ENCODE measurements at places on chromosomes 5 and 9. TPM values are rescaled to one million over a fixed set of nuclear protein-coding genes. Genes with fewer than 3 reads are reported as not detected.

- no peak overlapping the region for H3K4me3 ChIP-seq
- H3K27ac ChIP-seq, result no peak overlapping the region
- no peak for DNase-seq
- H3K27me3 ChIP-seq, result no peaks in the 10 kb centered on the region
Measured at GRCh38 chr5:97955450-97955849, 772.4 kb upstream of the RIOK2 start.

TRIM14 gene
- 66.5 TPM for total RNA-seq

DNA sequence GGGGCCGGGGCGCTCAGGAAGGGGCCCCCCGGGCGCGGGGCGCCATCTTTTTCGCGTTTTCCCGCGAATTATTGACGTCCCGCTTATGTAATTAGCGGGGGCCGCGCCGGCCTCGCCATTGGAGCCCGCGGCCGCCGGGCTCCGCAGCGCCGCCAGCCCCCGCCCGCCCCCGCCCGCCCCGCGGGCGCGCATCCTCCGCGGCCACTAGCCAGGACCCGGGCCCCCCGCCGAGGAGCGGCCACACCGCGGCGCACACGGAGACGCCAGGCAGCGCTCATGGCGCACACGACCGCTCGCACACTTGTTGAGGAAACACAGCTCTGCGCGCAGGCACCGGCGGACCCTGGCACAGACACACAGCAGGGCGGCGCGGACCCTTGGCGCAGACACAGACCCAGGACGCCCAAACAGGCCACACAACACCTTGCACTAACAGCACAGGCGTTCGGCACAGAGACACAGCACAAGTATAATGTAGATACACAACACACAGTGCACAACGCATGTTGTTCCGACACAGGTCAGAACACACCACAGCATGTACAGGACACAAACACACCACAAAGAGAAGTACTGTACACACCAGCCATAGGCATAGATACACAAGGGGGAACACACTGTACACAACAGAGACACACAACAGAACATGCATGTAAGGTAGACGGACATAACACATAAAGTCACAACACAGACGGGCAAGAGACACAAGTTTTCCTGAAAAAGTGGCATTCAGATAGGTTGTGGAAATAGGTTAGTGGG lies 467 bp upstream of the PHF19 start:
- peak overlapping the region; percentile 83 for H3K27ac ChIP-seq
- DNase-seq, result peak; percentile 59
- peak overlapping the region; percentile 81 for H3K4me3 ChIP-seq
- peaks cover 33% of the 10 kb centered on the region for H3K4me1 ChIP-seq
- peaks cover 10% of the 10 kb centered on the region for H3K36me3 ChIP-seq

GRCh38 chr5:177089825-177090641 lies 3.3 kb downstream of the FGFR4 start:
- peaks cover 9% of the 10 kb centered on the region for H3K4me1 ChIP-seq
- peaks cover 5% of the 10 kb centered on the region for H3K27me3 ChIP-seq
- H3K36me3 ChIP-seq, result no peaks in the 10 kb centered on the region
- DNase-seq, result no peak
- H3K27ac ChIP-seq, result no peak overlapping the region
- H3K4me3 ChIP-seq, result no peak overlapping the region

DNA sequence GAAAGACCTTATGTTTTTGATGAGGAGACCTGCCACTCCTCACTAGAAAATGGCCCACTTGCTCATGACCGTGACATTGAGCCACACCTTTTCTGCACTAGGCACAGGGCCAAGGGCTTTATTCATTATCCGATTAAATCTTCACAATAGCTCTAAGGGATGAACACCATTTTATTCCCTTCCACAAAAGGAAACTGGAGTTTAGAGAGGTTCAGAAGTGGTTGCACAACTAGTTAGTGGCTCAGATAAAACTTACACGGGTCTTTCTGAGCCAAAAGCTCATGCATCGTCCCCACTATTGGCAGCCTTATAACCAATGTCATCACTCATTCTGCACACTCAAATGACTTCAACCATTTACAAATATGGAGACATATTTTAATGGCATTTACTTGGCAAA lies 39.4 kb downstream of the SUSD1 start:
- H3K27me3 ChIP-seq, result no peaks in the 10 kb centered on the region
- H3K4me3 ChIP-seq, result no peak overlapping the region
- no peaks in the 10 kb centered on the region for H3K4me1 ChIP-seq
- DNase-seq, result no peak
- peaks cover 14% of the 10 kb centered on the region for H3K36me3 ChIP-seq

GRIN1 gene
- total RNA-seq, result not detected

- H3K27ac ChIP-seq, result no peak overlapping the region
- H3K27me3 ChIP-seq, result no peaks in the 10 kb centered on the region
- H3K4me3 ChIP-seq, result no peak overlapping the region
- no peak for DNase-seq
- H3K4me1 ChIP-seq, result no peaks in the 10 kb centered on the region
Measured at GRCh38 chr5:60026161-60026560, 132.6 kb upstream of the PDE4D start.
